ENCODE measurements at places on chromosomes 13 and 19.

- no peak for DNase-seq
Observed at GRCh38 chr13:86474971-86475370, 675.8 kb upstream of the SLITRK6 start.

GRCh38 chr19:17837972-17838371 lies 9.8 kb downstream of the JAK3 start:
- DNase-seq, result no peak

DNA sequence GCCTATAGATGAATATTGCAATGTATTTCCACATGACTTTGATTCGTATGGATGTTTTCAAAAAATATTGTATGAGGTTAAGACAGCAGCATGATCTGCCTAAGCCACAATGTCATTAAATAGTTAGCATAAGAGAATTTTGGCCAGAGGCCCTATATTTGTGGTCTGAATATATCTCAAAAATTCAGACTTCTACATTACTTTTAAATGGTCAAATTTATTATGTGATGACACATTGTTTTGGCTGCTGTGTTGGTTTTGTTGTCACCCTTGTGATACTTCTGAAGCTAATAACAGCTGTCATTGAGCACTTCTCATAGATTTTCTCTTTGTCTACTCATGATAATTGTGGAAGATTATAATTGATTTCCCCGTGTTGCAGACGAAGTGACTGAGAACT lies 288.2 kb downstream of the MYO16 start:
- no peak for DNase-seq

GRCh38 chr13:24724714-24725113 lies 39.3 kb upstream of the RNF17 start:
- DNase-seq, result no peak

GRCh38 chr13:84705982-84706710 lies 823.9 kb upstream of the SLITRK1 start:
- DNase-seq, result no peak

GRCh38 chr19:45448887-45449299 lies 18.9 kb upstream of the FOSB start:
- no peak for DNase-seq

GRCh38 chr13:112576191-112576590 lies 11.8 kb downstream of the TUBGCP3 start:
- DNase-seq, result no peak

DNA sequence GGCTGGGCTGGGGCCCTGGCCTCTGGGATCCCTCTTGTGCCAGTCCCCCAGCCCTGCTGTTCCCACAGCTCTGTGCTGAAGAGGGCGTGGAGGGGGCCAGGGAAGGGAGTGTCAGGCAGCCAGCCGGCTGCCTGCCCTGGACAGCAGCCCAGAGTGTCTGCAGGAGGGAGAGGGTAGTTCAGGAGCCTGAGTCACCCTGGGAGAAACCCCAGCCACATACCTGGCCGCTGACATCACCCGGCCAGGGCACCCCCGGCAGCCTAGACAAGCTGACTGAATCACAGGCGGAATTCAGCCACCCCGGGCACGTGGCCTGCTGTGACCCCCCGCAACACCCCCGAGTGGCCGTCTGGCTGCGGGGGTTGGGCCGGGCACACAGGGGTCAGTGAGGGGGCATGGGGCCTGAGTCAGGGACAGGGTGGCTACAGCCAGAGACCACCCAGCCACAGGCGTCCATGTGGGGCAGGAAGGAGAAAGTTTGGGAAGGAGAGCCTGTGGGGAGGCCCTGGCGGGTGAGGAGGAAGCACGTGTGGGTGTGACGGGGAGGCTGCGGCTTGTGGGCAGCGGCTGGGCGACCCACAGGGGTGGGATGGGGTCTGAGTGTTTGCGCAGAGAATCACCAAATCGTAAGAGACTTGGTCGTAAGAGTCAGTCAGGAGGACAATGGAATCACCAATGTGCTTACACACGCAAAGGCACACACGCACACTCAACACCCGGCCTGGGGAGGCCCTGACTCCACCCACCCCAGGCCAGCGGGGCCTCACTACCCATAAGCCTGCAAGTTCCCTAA lies 11.9 kb upstream of the FOSB start:
- DNase-seq, result no peak

DNA sequence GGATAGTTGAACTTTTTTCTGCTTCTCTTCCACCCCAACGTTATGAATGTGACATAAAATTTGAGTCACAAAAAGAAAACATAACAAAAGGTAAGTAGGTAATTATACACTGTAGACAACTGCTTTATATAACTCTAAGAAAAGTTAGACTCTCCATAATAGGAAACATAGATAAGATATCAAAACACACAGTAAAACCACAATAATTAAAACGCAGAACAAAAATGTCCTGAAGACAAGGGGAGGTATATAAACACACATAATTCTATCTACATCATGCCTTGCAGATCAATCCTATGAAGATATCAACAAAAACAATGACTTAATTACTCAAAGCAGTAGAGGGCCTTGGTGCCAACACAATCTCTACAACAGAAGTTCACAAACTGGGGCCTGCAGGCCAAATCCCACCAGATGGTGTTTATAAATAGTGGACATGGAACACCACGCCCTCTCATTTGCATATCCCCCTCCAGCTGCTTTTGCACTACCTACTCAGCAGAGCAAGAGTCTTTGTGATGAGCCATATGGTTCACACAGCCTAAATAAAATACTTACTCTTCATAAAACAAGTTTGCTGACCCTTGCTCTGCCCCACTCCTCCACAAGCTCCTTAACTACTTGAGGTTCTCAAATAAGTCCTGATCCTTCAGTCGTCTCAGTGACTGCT lies 254.7 kb downstream of the KLF12 start:
- DNase-seq, result no peak

- no peak for DNase-seq
Observed at GRCh38 chr13:60148918-60149317, 14.8 kb downstream of the DIAPH3 start.

GRCh38 chr19:17553256-17553655 lies 2.2 kb upstream of the COLGALT1 start:
- no peak for DNase-seq

GRCh38 chr13:94479616-94480015 lies at the start of gene DCT:
TSS of gene DCT (minus strand) at chr13:94479682. CDS start at chr13:94479255, 427 bp downstream.
- DNase-seq, result no peak
